OCI-M1 (cell line): ENCODE measurements at places on chromosomes 11 and 22.

DNA sequence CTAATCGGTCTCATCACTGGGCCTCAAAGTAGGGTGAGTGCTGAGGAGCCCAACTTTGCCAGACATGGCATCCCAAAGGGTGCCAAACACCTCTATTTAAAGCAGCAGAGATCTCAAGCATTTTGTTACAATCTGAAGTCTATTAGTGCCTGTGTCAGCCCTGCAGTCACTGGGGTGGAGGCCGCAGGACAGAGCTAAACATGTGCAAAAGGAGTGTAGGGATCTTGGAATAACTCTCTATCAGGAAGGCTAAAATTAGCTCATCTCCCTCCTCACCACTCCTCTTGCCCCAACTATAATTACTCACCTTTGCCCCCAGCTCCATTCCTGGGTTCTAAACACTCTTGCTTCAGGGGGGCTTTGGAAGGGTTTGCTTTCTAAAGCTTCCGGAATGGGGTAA is 87.5 kb downstream of the TIMP3 start:
- DNase-seq = no peak

DNA sequence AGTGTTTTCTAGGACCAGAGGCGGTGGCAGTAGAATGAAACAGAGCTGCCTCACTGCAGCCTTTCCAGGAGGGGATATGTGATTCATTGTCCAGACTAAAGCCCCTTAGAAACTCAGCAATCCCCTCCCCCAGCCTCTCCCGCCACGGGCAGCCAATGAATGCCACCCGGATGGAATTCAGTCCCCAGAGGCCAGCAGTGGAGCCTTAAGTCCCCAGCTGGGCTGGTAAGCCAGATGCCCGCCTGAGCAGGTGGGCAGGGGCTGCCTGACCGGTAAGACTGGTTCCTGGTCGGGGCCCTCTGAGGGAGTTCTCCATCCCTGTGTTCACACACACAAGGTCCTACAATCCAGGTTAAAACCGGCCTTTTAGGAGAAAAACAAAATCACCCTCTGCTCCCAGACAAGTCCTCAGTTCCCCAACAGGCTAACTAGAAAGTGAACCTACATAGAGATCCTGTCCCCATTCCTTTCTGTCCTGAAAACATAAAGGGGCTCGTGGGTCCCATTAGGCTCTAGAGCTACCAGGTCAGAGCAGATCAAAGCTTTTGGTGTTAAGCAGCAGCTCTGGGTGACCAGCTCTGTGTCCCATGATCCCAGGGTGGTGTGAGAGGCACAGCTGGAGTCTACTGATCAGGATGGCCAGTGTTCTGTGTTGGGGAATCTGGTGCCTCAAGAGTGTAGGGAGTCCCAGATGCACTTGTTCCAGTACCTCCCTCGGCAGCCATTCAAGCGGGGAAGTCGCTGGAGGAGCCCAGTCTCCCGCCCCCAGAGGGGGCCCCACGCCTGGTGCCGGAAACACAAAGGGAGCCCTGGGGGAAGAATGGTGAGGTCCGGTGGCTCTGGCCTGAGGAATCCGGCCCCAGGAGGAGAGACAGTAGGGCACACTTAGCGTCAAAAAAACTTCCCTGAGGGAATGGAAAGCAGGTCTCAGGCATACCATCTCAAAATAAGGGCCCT is 2.6 kb downstream of the PATZ1 start:
- peak; percentile 27 for DNase-seq

DNA sequence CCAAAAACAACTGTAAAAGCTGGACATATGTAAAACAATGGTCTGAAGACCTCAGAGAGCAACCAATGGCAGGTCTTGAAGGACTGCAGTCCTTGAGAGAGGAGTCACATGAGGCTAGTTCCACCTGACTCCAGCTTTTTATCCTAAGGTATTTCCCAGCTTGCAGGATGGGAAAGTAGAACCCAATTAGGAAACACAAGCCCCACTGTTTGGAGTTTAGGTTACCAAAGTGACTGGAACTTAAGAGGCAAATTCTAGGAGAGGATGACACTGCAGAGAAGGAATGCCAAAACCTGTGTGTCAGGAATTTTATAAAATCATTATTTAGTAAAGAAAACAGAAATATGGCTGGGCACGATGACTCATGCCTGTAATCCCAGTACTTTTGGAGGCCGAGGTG is 18.4 kb downstream of the OR2AT4 start:
- DNase-seq = no peak

- DNase-seq = no peak
These were observed 6.1 kb downstream of the GNB1L start for GRCh38 chr22:19848298-19849224.

- DNase-seq = no peak
These were observed 70.6 kb downstream of the CTSC start for GRCh38 chr11:88266919-88267318.

- DNase-seq = no peak
These were observed 13.6 kb downstream of the ZC3H12C start for GRCh38 chr11:110106713-110107274.

DNA sequence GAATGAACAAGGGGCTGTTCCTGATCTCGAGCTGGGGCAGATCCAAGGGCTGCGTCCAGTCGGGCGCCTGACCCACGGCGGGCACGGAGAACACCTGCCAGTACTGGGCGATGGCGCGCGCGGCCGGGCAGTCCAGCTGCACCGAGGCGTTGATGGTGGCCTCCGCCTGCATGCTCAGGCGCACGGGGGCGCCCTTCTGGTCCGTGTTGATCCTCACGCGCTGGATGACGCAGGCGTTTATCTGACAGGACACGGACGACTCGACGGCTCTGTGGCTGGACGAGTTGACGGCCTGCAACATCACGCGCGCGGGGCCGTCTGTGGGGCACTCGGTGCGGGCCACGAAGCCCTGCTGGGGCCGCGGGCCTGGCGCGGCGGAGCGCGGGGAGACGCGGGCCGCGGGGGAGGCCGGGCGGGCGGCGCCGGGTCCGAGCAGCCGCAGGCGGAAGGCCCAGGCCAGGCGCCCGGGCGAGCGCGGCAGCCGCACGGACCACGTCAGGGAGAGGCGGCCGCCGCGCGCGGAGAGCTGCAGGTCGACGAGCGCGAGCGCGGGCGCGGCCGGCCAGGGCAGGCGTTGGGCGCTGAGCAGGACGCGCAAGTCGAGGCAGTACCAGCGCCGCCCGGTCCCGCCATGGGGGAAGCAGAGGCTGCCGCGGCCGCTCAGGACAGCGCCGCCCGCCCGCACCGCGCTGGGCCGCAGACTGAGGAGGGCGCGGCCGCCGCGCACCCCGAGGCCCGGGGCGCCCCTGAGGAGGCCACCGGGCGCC is 511 bp downstream of the PKDREJ start:
- no peak for DNase-seq

DNA sequence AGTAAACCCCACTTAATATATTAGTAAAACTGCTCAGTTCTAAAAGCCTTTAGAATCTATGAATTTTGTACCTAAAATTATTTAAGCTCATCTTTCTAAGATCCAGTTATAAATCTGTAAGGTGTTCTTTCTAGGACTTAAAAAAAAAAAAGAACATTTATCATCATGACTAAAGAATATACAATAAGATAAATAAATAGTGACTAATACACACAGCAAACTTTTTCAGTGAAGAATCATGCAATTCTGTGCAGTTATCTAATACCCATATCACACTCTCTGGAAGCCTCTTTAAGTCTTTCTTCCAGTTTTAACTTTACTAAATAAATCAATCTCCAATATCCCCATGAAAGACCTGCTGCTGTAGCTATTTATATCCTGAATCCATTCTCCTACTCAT is 59.8 kb downstream of the CEP57 start:
- DNase-seq = no peak

- DNase-seq = peak; percentile 7
These were observed 153.0 kb upstream of the LRRC4C start for GRCh38 chr11:41612415-41612814.

DNA sequence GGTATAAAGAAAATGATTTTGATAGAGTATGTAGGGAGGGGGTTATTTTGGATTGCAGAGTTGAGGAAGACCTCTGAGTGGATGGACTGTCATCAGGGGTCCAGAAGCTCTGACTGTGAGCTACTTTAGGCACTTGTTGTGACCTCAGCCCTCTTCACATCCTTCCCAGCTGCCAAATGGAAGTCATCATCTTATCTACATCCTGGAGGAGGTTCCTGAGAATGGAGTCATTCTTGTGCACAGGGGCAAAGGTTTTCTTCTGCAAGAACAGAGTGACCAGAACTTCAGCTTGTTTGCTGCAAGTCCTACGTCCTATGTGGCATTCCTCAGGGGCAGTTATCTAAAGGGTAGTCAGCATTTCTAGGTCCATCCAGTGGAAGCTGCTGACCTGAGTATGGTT is 393.8 kb downstream of the AASDHPPT start:
- no peak for DNase-seq

DNA sequence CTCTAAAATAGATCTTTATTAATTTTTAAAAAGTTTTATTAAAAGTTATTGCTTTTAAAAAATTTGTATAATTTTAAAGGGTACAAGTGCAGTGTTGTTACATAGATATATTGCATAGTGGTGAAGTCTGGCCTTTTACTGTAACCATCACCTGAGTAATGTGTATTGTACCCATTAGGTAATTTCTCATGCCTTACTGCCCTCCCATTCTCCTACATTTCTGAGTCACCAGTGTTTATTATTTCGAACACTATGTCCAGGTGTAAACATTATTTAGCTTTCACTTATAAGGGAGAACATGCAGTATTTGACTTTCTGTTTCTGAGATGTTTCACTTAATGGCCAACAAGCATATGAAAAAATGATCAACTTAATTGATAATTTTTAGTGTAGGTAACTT is 2.3 kb downstream of the OR51G1 start:
- DNase-seq = no peak

GRCh38 chr11:116192509-116193210 is 580.1 kb downstream of the BUD13 start:
- DNase-seq = no peak

- DNase-seq = peak; percentile 87
These were observed 371.5 kb downstream of the RAB38 start for GRCh38 chr11:87803748-87804147.

GRCh38 chr11:76510060-76511047 is 65.5 kb downstream of the EMSY start:
- DNase-seq = no peak

DNA sequence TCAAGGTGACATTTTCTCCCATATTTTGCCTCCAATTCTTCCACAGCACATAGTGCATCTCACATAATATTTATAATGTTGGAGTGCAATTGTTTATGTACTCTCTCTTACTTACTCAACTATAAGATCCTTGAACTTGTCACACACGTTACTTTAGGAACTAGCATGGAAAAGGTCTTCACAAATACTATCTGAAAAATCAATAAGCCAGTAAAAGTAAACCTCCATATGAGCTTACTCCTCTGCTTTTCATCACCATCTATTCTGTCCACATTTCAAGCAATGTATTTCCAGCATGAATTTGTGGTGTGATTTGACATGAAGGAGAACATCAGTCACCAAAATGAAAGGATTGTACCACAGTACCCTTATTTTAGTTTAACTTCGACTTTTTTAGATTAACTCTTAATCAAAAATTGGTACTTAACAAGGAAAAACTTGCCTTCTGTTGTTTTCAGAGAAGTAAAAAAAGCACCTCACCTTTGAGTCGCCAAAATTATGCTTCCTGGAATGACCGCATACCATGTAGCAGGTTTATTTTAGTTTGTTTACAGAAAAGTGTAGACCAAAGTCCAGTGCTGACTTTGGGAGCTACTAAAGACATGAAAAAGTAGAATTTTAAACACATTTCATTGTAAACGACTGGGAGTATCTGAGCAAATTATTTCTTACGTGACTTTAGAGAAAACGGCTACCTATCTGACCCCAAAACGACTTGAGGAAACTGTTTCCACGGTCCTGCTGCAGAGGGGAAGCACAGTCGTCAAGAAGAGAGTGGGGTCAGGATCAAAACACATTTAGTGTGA is at the start of gene SLC22A9:
SLC22A9 (plus strand) TSS at position 621 of the 806 bp plus-strand sequence. CDS start 272 bp downstream, outside the sequence.
- DNase-seq = no peak

GRCh38 chr11:914747-915501 is 4.3 kb upstream of the CHID1 start:
- DNase-seq = peak; percentile 3

DNA sequence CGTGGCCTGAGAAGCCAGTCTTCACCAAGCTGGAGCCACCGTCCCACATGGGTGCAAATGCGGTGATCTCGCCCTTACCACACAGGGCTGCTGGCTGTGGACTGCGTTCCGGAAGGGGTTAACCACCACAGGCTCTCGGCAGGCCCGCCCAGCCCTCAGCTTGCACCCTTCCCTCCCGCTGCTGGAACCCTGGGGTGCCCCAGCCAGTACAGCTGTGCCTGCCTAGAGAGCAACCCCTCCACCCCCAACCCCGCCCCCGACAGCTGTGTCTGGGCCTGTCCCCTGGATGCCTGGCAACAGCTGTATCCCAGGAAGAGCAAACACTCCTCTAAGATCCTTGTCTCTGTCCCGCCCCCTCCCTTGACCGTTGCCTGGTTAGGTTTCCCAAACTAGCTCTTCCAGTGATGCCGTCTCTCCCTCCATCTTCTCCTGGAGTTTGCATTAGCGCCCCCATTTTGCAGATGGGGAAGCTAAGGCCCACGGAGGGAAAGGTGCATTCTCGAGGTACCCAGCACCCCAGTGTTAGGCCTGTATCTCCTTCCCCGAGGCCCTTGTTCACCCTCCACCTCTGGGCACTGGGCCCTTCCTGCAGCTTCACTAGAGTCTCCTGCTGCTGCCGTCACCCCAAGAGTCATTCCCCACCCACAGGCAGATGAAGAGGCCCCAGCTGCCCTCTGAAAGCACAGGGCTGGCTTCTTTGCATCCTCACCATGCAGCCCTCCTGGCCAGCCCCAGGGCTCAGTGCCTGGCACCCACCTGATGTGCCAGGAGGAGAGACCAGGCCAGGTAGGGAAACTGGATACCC is 12.6 kb upstream of the COX8A start:
- DNase-seq = no peak

GRCh38 chr11:121191818-121192217 is 90.8 kb downstream of the TECTA start:
- no peak for DNase-seq

GRCh38 chr11:95706974-95707387 is 82.6 kb downstream of the FAM76B start:
- no peak for DNase-seq

DNA sequence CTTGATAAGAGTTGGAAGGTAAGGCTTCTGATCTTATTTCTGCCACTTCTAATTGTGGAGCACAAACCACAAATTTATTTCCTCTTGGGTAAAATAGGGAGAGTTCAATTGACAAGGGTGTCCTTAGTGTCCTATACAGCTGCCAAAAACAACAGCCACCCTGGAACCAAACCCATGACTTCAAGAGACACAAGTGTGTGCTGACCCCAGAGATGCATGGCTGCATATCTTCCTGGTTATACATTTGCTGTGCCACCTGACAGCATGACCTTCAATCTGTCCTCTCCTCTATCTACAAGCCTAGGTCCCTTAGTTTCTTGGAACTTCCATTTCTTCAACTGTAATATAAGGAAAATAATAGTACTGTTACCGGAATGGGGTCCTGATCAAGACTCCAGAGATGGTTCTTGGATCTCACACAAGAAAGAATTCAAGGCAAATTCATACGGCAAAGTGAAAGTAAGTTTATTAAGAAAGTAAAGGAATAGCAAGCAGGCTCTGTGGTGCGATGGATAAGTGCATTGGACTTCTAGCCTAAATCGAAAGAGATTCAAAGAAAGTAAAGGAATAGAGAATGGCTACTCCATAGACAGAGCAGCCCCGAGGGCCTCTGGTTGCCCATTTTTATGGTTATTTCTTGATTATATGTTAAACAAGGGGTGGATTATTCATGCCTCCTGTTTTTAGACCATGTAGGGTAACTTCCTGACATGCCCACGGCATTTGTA is 15.5 kb upstream of the TMEM123 start:
- DNase-seq = no peak
